ENCODE measurements at places on chromosomes 7 and 10. TPM values are rescaled to one million over a fixed set of nuclear protein-coding genes. Genes with fewer than 3 reads are reported as not detected.

DNA sequence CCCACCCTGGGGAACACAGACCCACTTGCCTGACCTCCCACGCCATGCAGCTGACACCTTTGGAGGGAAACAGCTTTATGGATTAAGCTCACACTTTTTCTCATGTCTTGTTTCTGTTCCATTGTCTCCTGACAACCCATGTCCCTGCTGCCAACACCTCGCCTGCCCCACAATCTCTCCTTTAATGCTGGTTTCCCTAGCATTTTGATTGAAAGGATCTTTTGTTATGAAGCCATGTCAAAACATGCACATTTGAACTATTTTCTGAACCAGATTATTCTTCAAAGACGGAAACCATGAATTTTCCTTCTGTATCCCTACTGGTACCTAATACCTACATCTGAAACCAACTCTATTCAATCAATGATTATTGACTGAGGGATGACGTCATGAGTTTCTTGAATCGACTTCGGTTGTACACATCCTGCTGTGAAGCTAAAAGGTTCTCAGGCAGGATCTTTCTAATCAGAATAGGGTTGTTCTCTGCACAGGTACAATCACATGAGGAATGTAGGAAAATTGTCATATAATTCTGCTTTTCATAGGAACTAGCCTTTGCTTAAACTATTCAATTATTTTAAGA is 106.2 kb upstream of the NEBL start:
- DNase-seq: no peak

- no peak for DNase-seq
Measured at GRCh38 chr7:24619978-24620377, 46.7 kb downstream of the PALS2 start.

NEUROG3 gene
- total RNA-seq: not detected

GRCh38 chr7:66948480-66949109 is 27.6 kb downstream of the TMEM248 start:
- no peak for DNase-seq

DNA sequence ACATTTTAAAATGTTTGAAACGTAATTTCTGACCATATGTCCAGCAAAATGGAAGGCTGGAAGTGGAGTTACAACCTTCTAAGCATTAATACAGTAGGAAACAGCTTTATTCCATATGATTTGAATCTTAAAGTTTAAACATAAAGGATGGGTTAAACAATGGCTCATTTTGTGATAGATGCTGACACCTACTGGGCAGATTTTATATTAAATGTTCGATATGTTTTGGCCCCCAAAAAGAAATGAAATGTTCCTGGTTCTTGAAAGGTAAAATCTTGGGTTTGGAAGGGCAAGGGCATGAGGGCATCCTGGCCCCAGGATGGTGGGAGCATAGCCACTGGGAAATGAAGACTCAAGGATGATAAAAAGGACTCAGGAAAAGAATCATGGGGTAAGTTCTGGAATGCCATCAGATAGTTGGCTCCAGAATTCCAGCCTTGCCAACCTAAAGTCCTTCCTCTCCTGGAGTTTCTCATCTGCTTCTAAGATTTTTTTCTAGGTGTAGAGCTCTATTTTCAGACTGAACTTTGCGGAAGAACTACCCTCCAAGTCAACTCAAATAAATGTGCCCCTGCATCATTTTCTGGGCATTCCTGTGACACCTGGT is 34.6 kb upstream of the SLC35G1 start:
- no peak for DNase-seq

SEPHS1 gene
- total RNA-seq: 30.4 TPM

DNA sequence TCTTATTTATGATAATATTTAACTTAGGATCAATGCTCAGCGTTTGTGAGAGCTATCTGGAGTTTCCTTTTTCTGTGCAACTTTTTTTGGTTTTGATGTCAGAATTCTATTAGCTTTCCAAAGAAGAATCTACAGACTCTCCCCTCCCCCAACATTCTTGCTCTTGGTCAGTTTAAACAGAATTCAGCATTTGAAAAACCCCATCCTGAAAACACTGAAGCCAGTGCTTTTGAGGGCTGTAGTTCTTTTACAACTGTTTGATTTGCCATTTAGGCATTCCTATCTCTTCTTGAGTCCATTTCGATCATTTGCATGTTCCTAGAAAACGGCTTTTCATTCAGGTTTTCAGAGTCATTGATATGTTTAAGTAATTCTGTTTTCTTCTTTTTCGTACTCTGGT is 15.6 kb upstream of the CXCL12 start:
- no peak for DNase-seq

DNA sequence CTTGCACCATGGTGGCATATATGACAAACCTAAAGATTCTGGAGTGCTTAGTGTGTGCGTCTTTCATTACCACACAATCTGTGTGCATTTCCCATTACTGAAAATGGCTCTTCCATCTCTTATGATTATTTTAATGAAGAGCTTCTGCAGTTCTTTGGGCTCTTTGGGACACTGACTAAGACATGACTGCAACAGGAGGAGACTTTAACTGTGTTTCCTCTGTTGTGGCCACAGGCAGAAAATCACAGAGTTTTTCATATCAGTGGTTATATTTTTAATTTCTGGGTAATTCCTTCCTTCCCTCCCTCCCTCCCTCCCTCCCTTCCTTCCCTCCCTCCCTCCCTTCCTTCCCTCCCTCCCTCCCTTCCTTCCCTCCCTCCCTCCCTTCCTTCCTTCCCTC is 58.1 kb downstream of the WNT2 start:
- no peak for DNase-seq

PNLIPRP1 gene
- not detected for total RNA-seq

DNA sequence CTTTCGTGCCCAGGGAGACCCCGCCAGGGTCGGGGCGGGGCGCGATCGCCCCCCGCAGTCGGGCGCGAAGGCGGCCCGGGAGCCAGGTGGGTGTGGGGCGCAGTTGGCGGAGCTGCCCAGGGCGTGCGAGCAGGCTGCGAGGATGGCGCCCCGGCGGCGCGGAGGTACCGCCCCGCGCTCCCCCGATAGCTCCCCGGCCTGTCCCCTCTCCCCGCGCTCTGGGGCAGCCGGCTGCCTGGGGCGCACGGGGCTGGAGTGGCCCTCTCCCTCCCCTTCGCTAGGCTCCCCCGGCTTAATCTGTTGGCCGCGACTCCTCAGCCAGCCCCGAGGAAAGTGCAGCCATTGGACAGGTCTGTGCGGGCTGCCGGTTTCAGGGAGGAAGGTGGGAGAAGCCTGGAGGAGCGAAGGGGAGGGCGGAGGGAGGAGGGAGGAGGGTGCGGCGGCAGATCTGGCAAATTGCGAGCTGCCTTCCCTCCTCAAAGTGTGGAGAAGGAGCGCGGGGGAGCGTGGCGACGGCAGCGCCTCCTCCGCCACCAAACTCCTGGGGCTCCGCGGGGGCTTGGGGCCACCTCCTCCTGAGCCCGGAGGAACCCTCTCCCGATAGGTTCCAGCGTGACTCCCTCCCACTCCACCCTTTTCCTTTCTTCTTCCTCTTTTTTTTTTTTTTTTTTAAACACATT is 361 bp upstream of the PLXDC2 start:
- peak; percentile 87 for DNase-seq

DNA sequence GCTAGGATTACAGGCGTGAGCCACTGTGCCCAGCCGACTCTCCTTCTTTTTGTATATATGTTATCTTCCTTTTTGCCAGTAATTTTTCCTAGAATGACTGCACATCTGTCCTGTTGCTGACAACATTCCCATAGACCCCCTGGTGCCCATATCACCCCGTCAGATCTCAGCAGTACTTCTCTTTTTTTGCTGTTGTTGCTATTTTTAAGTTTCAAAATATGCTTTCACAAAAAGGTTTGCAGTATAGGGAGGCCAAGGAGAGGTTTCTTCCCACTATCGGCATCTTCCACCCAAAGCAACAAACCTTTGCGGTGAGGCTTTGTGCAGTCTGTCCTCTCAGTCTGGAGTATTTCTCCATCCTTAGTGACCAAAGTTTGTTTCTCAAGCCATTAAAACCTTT is 23.1 kb downstream of the PIK3CG start:
- no peak for DNase-seq

ZSCAN21 gene
- 6.1 TPM for total RNA-seq

DNA sequence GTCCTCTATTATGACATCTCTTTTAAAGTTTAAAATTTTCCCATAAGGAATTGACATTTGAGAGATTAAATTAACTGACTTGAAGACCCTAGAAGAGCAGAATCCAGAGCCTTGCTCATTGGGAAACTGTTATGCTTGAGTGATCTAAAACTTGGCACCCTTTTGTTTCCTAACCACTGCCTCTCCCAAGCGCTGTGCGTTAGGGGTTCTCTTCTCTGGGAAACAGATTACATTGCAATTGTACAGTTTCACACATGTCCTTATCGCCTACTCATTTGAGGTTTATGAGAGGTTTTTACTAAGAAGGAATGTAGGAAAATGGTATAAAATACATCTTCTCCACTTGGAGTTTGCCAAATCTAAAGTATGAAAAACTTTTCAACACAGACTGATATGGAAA is 126.8 kb upstream of the AMPH start:
- DNase-seq: no peak

DNA sequence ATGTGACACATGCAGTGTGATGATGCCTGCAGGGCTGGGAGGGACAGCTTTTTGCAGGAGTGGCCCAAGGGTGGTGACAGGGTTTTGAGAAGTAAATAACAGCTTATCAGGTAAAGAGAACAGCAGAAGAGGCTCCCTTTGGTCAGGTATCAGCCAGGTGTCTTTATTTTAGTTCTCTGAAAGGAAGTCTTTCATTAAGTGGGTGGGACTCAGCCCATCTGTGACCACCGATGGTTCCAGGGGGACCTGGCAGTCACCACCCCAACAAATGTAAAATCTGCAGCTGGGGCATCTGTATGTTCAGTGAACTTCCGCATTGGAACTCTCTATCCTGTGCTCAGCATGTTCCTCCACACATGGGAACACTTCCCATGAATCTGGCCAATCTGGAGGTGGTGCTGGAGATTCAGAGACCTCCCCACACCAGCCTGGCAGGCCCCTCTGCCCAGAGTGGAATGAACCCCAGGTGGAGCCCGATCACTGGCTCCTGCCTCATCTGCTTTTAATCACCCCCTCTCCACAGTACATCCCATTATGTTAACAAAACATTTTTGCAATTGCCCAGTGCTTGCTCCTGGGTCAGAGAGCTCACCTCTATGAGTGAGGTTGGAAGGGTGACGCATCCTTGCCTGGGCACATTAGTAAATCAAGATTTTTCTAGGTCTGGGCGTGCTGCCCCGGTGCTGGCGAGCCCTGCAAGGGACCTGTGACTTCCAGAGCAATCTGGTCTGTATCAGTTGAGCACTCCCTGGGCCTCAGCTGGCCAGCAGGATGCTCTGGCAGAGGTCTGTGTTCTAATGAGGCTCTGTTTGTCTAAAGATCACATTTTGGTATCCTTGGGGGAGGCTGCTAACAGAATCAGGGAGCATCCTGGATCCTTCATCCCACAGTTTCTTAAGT is 140.4 kb upstream of the GDF10 start:
- peak; percentile 24 for DNase-seq

DNA sequence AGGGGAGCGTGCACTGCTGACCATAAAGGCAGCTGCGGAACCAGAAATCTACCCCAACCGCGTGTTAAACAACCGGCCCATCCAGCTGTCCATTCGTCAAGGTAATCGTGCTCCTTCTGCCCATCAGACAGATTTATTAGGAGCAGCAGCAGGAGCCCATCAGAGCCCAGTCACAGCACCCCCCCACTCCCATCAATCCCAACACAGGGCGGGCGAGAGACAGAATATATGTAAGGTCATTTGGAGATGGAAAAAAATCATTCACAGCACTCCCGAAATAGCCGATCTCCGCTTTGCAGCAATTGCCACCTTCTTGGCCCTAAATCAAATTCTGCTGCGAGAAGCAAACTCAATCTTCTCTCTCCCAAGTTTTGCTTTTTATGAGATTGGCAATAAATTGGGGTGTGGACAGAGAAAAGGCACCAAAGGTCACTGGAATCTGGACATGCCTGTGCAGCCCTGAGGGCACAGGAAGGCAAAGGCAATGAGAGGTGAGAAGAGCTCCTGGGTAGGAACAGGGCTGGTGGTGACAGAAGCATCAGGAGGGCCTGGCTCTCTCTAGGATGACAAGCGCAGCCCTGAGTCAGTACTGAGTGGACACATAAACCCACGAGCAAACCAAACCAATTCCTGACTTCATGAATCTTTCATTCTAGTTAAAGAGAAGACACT is 145.0 kb upstream of the ZMIZ1 start:
- DNase-seq: no peak

DNA sequence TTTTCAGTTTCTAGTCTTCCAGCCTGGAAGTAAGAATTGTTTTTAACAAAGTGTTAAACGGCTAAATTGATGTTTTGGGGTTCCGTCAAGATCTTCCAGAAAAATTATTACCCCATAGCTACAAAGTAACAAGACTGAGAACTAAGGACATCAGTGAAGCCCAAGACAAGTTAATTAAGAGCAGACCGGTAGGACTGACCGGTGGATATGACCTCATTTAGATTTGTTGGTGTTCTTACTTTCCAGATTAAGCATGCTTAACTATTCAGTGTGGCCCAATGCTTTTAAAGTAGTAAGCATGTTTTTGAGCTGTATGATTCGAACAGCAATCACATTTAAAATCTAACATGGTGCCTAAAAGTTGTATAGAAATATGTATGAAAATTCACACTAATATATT is 73.1 kb upstream of the RPA3 start:
- DNase-seq: no peak

- no peak for DNase-seq
Measured at GRCh38 chr7:108120196-108120595, 10.0 kb downstream of the LAMB4 start.

- DNase-seq: no peak
Measured at GRCh38 chr10:13990392-13990805, 340.3 kb downstream of the FRMD4A start.

DNA sequence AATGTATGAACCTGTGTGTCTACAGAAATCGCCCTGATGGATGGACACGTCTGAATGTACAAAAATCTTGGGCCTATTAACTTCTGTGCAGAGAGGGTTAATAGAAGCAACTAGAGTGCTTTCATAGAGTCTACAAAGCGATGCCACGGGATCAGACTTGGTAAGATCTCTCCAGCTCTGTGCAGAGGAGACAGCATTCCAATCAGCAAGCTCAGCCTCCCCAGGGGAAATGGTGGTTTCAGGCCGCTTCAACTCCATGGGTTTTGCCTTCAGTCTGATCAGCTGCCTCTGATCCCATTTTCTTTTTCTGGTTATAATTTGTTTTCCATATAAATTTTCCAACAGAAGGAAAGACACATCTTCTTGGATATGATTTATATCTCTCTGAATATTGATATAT is 35.1 kb upstream of the COBL start:
- DNase-seq: no peak

- DNase-seq: no peak
Measured at GRCh38 chr7:15648461-15648961, 38.0 kb downstream of the MEOX2 start.

- DNase-seq: peak; percentile 80
Measured at GRCh38 chr10:22252224-22252800, 34.5 kb upstream of the EBLN1 start.
